ENCODE measurements at places on chromosomes 5 and 9. TPM values are rescaled to one million over a fixed set of nuclear protein-coding genes. Genes with fewer than 3 reads are reported as not detected.

ASPN gene
- total RNA-seq: 376 TPM

F2R gene
- total RNA-seq: 128 TPM

PRLR gene
- not detected for total RNA-seq

PCDHA7 gene
- total RNA-seq: 1.4 TPM

FCN1 gene
- total RNA-seq: not detected

TLX3 gene
- not detected for total RNA-seq

ALDH1A1 gene
- not detected for total RNA-seq

LMNB1 gene
- total RNA-seq: 10.8 TPM

ZDHHC11B gene
- total RNA-seq: not detected
